ENCODE measurements at places on chromosomes 4 and X.

DNA sequence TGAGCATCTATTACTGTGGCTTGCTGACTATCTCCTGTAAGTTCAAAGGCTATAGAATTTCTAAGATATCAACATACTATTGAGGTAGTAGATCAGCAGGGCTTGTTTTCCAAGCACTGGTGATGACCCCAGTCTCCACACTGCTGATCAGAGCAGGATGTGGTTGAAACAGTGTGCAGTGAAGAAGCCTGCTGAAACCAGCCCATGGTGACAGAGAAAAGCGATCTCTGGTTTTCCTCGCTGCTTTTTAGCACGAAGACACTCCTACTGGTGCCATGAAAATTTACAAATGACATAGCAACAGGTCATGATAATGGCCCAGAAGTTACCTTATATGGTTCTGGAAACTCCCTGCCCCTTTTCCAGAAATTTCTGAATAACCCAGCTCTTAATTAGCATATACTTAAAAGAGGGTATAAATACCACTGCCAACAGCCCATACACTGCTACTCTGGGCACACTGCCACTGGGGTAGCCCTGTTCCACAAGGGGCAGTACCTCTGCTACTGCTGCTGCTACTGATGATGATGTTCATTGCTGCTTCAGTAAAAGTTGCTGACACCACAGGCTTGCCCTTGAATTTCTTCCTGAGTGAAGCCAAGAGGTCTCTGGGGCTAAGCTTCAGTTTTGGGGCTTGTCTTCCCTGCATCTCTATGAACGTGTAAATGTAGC, 1689.5 kb upstream of the PCDH10 start:
- DNase-seq = no peak

DNA sequence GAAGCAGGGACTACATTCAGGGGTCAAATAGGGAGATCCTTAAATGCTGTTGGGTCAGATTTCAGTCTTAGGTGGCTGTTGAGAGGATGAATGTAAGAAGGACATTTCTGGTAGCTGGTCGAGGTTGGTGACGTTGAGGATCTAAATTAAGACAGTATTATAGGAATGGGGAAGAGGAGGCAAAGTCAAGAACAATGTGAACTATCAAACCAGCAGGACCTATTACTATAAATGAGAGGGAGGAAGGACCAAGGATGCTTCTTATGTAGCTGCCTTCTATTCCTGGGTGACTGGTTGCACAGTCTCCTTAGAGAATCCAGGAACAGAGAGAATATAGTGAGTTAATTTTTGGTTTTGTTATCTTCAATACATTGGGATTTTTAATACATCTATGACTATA, 118.5 kb upstream of the BMPR1B start:
- no peak for DNase-seq

DNA sequence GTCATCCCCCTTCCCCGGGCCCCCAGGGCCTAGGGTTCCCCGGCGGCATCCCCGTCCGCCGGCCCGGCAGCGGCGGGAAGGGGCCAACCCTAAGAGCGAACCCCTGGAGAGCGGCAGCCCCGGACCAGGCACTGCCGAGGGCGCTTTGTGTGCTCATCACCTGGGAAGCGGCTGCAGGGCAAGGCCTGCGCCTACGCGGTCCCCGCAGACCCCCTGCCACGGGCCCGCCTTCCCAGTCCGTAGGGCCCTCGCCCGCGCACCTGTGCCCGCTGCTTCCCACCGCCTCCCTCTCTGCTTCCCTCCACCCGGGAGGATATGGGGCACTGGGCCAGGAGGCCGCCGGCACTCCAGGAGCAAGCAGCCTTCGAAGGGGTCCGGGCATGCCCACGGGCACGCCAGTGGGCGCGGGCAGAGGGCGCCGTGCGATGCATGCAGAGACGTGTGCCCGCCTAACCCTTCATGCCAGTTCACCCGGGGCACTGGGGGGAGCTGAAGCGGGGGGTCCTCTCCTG, 2.6 kb downstream of the FLNA start:
- DNase-seq = no peak

DNA sequence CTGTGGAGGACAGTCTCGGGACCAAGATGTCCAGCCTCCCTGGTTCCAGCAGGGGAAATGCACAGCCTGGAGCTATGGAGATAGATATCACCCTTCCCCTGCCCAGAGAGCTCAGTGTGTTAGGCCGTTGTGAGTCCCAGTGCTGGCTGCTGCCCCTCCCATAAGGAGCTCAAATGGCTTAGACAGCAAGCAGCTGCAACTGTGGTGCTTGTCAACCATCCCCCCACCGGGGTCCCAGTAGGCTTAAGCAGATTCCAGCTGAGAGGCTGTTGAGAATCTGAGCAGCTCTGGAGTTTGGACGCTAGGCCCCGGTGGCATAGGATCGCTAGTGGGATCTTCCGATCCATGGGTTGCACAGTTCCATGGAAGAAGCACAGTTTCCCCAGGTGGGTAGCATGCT, 181.8 kb upstream of the POF1B start:
- DNase-seq = no peak

DNA sequence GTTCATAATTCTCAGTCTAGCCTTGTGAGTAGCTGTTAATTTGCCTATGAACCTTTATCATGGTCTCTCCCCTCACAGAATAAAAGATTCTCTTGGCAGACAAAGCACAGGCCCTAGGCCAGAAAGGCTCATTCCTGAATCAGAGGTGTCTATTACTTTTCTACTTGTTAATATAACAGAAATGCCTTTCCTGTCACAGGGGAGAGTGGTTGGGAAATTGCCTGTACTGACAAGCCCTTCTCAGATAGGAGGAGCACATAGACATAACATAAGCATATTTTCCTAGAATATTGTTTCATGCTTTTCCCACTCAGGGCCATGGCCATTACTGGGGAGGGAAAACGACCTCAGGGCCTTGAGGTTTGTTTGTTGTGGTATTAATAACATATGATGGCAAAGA, 308.3 kb downstream of the BMPR1B start:
- no peak for DNase-seq

DNA sequence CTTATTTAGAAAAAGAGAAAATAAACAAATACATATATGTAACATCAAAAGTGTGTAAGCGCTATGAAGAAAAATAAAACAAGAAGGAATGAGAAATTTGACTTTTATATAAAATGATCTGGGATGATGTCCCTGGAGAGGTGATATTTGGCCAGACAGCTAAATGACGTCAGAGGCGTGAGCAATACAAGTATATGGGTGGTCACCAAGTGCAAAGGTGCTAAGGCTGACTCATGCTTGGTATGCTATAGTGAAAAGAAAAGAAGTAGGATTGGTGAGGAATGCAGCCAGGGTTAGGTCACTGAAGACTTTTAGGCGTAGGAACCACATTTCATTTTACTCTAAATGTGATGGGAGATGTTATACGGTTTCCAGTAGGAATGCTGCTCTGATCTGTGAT, 1049.1 kb upstream of the TENM3 start:
- no peak for DNase-seq

DNA sequence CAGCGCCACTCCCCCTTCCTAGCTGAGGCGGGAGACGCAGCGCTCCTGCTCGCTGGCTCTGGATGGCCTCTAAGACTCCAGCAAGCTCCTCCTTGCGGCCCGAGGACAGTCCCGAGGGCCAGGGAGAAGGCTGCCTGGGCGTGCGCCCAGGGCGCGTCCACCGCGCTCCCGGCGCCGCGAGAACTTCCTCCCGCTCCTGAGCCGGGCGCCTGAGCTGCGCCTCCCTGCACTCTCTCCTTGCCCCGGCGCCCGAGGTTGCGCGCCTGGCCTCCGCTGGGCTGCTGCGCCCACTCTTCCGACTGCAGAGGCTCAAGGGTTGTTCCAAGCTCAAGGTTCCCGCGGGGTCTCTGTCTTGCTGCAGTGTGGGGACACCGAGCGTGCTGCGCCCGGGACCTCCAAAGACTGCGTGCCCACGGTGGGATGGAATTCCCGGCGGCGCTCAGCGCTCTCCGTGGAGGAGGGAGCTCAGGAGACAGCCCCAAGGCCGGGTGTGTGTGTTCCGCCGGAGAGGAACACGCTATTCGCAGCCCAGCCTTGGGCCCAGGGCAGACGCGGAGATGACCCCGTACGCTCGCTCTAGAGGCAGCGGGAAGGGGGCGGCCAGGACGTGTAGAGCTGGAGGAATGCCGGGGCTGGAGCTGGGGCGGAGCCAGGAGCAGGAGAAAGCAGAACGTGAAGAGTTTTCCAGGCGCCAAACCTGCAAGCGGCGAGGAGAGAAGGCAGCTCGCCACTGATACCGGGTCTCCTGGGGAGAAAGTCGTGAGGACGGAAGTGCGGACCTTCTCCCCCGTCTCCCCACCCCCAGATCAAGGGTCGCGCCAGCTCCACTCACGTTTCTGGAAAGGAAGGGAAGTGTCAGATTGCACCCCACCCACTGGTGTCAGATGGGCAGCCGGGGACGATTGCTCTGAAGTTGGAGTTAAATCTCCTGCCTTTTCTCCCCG, at the start of gene ARHGAP6:
TSS of gene ARHGAP6 (minus strand) at position 753 of the 944 bp plus-strand sequence. CDS start 1,092 bp downstream, outside the sequence.
- no peak for DNase-seq

DNA sequence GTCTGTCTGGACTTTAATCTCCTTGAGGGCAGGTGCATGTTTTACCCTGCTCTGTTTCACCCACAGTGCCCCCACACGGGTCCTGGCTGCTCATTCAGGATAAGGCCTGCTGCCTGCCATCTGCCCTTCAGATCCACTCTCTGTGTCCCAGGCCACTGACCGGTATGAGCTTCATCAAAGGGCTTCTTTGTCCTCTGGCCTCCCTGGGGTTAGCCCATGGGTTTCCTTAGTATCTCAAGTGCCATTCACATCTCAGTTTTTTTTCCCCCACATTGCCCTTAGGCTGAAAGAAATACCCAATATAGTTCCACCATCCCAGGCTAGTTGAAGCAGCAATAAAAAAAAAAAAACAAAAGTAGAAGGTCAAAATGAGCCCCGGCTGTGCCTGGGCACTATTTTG, 9.3 kb downstream of the CD99L2 start:
- no peak for DNase-seq

DNA sequence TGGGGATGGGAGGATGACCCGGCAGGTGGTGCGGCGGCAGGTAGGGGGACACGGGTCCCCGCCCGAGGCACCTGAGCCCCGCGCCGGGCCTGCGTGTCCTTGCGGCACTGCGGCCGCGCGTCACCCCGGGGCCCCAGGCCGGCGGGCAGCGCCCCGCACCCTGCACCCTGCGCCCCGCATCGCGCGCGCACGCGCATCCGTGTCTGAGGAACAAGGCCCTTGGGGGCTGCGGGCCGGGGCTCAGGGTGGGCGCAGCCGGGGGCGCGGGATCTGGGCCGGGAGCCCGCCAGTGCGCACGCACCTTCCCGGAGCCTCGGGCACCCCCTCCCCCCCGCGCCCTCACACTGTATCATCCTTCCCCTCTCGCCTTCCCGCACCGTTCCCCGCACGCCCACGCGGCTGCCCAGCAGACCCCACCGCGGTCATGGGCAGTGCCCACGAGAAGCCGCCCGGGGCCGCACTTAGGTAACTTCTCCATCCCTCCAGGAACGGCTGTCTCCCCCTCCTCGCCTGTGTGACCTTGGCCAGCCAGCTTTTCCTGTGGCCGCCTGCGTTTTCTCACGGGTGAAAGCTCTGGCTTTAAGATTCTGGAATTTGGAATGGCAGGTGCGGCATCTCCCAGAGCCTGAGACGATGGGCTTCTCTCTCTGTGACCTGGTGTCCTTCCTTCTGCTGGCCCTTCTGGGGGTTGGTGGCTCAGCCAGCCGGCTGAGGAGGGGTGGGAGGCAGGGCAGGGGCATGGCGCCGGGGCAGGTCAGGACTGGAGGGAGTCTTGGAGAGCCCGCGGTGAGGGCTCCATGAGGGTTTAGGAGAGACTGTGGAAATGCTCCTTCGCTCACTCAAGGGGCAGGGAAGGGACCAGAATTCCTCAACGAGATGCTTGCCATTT, 748 bp downstream of the ATP2B3 start:
- no peak for DNase-seq

DNA sequence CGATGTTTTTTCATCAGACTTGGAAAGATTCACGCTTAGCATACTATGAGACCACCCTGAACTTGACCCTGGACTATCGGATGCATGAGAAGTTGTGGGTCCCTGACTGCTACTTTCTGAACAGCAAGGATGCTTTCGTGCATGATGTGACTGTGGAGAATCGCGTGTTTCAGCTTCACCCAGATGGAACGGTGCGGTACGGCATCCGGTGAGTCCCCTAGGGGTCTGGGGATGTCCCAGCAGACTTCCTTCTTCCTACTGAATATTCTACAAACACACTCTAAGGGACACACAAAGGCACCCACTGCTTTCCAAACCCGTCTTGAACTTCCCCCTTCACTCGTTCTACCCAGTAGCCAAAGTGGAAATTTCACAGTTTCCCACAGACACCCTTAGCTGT, 9.3 kb downstream of the GABRQ start:
- no peak for DNase-seq

- no peak for DNase-seq
Observed at GRCh38 chr4:106609917-106610316, 241.3 kb upstream of the GIMD1 start.

DNA sequence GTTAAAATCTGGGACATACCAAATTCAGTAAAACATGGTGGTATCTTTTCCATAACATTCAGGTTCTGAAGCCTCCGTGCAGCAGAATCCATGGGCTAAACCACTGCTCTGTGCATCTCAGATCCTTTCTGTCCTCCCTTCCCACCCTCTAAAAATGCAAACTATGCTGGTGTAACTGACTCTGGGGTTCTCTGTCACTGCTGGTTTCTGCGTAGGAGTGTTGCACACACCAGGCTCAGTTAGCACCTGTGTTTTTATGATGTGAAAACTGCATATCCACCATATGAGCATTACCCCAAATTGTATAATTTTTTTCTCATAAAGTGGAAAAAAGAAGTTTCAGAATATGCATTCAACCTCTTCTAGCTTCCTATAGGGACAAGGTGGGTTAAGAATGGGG, 22.4 kb upstream of the IL21 start:
- no peak for DNase-seq

DNA sequence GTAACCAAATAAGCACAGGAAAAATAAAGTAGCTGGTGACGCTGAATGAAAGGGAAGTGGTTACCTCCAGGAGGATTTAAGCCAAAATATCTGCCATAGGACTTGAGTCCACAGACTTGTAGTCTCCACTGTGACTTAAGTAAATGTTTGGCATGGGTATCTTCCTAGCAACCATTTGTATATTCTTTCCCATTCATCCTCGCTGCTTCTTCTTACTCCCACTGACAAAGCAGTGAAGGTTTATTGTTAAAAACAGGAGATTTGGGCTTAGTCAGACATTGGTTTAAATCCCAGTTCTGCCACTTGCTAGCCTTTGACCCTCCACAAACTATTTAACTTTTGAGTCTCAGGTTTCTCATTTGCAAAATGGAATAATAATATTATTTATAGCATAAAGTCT, 22.3 kb downstream of the COL4A6 start:
- DNase-seq = no peak

GRCh38 chr4:101126059-101126458, 221.3 kb downstream of the PPP3CA start:
- DNase-seq = no peak

DNA sequence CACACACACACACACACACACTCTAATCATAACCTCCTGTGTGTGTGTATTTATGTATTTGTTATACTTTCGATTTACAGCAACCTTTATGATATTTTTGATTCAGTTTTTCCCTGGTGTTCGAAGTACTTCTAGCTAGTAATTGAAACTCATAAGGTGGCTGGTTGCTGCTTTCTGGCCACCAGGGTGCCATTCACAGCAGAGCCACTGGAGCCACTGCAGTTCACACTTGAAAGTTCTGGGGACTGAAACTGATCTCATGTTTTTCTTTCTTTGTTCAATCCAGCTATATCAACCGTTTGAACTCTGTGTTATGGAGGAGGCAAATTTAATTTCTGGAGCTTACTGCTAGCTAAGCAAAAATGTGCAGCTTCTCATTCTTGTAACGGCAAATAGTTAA, 419.4 kb downstream of the ADGRL3 start:
- DNase-seq = no peak

- no peak for DNase-seq
Observed at GRCh38 chr4:142098900-142099545, 462.6 kb downstream of the IL15 start.

- DNase-seq = no peak
Observed at GRCh38 chrX:83819304-83819703, 41.6 kb upstream of the CYLC1 start.
